ENCODE measurements at places on chromosomes 1 and 21.
A peak's percentile ranks its signal among the peaks of the same experiment; 100 is the strongest.

GRCh38 chr1:19087737-19088594 lies 122.1 kb downstream of the UBR4 start:
- no peak for DNase-seq

GRCh38 chr1:226066415-226067078 lies 4.0 kb downstream of the H3-3A start:
- no peak for DNase-seq

- DNase-seq: no peak
Measured at GRCh38 chr1:113895098-113895497, 7.7 kb upstream of the BCL2L15 start.

GRCh38 chr1:72281637-72282270 lies 585 bp downstream of the NEGR1 start:
- peak; percentile 14 for DNase-seq

- peak; percentile 95 for DNase-seq
Measured at GRCh38 chr1:21607549-21608529, 61.3 kb downstream of the RAP1GAP start.

DNA sequence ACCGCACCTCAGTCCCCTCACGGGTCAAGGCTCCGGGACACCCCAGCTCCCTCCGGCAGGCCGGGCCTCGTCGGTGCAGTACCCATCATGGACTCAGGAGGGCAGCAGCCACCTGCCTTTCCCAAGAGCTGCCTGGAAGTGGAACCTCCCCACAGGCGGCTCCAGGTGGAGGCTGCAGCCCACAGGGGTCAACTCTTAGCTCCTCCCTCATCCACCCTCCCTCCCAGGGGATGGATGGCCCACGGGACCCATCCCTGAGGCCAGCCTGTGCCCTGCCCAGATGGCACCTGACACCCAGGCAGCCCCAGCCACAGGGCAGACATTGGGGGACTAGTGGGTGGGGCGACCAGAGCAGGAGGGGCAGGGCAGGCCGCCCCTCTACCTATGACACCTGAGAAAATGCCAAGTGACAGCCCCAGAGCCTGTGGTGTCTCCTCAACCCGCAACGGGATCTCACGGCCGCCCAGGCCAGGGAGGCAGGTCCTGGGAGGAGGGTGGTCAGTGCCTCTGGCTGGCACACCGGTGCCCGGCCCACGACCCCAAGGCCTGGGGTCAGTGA lies 1.2 kb upstream of the ARHGEF16 start:
- peak; percentile 75 for DNase-seq

DNA sequence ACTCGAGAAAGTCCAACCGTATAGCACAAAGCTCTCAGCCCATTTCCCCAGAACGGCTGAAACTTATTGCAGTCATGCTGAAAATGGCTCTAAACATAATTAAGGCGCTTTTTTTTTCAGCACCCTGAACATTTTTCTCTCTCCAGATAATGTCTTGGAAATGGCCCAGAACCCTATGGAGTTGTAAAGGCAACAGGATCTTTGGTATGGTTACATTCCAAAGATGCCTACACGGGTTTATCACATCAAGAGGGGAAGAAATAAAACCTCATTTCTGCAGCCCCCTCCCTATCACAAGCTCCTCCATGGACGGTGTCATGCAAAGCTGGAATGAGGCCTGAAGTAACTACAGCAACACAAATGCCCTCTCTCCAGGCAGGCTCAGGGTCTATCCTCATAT lies 126.4 kb upstream of the GALNT2 start:
- DNase-seq: no peak

All from neuronal stem cell (in vitro differentiated cells).